ENCODE measurements at places on chromosomes 16 and 17. TPM values are rescaled to one million over a fixed set of nuclear protein-coding genes. Genes with fewer than 3 reads are reported as not detected.

- peaks cover 5% of the 10 kb centered on the region for H3K36me3 ChIP-seq
- DNase-seq: no peak
- peaks cover 19% of the 10 kb centered on the region for H3K4me1 ChIP-seq
- H3K4me3 ChIP-seq: peak overlapping the region; percentile 94
- no peak overlapping the region for H3K27ac ChIP-seq
Measured at GRCh38 chr17:39688945-39689344, 1.1 kb upstream of the PGAP3 start.

Gene SPATA22
- total RNA-seq: not detected

Gene EFCAB5
- total RNA-seq: 0.37 TPM

DNA sequence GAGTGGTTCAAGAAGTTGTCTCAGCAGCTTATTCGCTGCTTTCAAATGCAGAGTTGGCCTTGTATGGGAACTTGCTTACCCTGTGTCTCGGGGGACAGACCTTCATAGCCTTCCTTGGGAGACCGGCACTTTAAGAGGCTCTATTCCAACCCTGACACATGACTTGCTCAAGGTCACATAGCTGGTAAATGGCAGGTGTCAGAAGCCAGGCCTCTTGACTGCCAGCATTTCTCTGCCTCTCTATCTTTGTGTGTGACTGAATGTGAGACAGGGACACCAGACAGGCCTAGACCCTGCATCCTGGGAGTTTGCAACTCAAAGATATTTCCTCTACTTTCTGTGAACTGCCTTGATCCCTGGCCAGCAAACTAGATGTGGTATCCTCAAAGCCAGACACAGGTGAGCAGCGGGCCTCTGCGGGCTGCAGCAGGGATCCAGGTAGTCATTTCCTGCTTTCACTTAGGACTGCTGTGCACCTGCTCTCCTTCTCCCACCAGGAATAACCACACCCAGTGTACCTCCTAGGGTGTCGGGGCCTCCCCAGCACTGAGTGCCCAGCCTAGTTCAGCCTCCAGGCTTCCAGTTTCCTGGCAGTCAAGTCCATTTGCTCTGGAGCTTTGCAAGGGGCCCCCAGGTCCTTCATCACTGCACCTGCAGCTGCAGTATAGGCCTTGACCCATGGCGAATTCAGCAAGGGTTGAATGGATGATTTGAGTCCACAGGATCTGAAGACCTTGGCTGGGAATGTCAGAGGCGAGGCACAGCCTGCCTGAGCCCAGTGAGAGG, 116.6 kb upstream of the TNRC6C start:
- peak; percentile 60 for DNase-seq
- no peaks in the 10 kb centered on the region for H3K36me3 ChIP-seq
- H3K4me3 ChIP-seq: no peak overlapping the region
- H3K27ac ChIP-seq: no peak overlapping the region

Gene TAT
- total RNA-seq: 0.35 TPM

DNA sequence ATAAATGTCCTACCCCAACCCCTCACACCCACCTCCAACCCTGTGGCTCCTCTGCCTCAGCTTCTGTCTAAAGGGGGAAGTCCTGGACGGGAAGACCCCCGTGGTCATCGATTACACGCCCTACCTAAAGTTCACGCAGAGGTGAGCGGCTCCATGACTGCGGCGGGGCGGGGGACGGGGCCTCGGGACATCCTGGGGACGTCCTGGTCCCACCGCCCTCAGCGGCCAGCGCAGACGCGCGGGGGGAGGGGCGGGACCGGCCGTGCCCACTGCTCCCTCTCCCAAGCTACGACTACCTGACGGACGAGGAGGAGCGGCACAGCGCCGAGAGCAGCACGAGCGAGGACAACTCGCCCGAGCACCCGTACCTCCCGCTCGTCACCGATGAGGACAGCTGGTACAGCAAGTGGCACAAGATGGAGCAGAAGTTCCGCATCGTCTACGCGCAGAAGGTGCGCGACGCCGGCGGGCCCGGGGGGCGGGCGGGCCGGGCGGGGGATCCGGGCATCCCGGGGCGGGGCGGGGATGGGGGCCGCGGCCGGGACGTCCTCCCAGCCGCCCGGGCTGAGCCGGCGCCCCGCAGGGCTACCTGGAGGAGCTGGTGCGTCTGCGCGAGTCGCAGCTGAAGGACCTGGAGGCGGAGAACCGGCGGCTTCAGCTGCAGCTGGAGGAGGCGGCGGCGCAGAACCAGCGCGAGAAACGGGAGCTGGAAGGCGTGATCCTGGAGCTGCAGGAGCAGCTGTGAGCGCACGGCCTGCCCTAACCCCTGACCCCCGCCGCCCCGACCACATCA, 6.7 kb downstream of the RUNDC3A start:
- peaks cover 4% of the 10 kb centered on the region for H3K36me3 ChIP-seq
- no peak for DNase-seq
- no peak overlapping the region for H3K27ac ChIP-seq
- H3K4me1 ChIP-seq: peaks cover 11% of the 10 kb centered on the region
- H3K27me3 ChIP-seq: peaks cover 38% of the 10 kb centered on the region
- peak overlapping the region; percentile 66 for H3K4me3 ChIP-seq

- H3K27me3 ChIP-seq: no peaks in the 10 kb centered on the region
- H3K27ac ChIP-seq: no peak overlapping the region
- H3K4me3 ChIP-seq: no peak overlapping the region
- H3K36me3 ChIP-seq: peaks cover 9% of the 10 kb centered on the region
- DNase-seq: no peak
Measured at GRCh38 chr16:57024894-57025680, 35.7 kb downstream of the NLRC5 start.
